H4 (cell line): ENCODE measurements at places on chromosomes 13 and 19.

DNA sequence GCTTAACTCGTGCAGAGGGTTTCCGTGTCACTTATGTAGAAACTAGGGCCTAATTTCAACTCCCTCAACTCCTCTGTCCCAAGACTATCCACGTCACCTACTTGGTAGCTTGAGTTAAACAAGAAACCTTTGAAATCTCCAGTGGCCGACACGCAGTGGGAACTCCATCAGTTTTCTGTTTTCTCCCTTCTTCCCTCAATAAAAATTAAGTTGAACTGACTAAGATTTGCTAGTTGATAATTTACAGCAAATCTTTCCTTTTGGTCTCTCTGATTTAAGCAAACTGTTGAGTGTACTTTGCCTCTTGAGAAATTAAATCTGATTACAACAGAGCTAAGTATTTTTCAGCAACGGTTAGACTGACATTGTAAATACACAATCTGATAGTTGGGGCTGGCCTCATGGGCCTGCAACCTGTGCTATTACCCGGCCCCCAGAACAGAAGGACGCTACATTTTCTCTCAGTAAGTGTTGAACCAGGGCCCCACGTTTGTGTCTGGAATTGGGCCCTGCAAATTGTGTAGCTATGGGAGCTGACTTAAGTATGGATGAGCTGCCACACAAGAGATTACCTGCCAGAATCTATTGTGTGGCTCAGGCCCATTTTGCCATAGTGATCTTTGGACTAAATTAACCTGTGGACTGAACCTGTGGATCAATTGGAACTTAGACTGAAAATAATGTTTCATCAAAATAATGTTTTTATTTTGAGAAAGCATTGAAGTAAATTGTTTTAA, 708 bp upstream of the ESD start:
- DNase-seq = no peak

DNA sequence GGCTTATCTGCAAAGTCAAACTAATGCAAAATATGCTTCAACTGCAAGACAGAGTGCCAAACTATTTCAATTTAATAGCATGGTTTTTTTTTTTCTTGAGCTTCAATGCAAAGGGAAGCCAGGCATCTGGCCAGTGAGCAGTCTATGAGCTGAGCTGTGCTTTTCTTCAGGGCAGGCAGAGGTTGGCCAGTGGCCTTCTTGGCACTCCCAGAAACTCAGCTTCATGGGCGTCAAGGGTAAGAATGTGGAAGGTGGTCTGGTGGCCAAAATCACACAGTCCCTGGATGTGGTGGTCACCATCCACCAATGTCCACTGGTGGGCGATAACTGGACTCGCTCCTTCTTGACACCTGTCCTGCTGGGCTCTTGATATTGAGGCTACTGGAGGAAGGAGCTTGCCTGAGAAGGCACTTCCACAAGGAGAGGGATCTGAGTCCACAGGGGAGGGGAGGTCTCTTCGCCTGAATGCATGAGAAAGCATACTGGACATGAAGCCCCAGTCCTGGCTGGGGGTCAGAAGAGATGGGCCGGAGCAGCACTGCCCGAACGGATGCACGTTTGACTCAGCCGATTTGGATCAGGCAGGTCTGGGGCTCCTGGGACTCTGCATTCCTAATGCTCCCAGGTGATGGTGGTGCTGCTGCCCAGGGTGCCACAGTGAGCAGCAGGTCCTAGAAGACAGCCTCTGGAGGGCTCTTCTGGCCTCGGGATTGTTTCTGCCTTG, 17.1 kb downstream of the COL4A2 start:
- DNase-seq = no peak

DNA sequence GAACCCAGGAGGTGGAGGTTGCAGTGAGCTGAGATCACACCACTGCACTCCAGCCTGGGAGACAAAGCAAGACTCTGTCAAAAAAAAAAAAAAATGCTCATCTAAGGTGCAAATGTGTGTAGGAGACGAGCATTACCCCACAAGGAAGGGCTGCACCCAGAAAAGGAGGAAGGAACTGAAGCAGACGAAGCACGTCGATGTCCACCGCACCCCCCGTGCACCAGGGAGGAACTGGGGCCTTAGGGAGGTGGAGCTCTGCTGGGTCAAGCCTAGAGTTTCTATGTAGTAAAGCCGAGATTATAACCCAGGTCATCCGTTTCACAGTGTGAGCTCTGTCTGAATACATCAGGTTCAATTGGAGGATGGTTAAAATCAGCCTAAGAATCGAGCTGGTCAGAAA, 1.1 kb downstream of the VSTM1 start:
- DNase-seq = no peak

DNA sequence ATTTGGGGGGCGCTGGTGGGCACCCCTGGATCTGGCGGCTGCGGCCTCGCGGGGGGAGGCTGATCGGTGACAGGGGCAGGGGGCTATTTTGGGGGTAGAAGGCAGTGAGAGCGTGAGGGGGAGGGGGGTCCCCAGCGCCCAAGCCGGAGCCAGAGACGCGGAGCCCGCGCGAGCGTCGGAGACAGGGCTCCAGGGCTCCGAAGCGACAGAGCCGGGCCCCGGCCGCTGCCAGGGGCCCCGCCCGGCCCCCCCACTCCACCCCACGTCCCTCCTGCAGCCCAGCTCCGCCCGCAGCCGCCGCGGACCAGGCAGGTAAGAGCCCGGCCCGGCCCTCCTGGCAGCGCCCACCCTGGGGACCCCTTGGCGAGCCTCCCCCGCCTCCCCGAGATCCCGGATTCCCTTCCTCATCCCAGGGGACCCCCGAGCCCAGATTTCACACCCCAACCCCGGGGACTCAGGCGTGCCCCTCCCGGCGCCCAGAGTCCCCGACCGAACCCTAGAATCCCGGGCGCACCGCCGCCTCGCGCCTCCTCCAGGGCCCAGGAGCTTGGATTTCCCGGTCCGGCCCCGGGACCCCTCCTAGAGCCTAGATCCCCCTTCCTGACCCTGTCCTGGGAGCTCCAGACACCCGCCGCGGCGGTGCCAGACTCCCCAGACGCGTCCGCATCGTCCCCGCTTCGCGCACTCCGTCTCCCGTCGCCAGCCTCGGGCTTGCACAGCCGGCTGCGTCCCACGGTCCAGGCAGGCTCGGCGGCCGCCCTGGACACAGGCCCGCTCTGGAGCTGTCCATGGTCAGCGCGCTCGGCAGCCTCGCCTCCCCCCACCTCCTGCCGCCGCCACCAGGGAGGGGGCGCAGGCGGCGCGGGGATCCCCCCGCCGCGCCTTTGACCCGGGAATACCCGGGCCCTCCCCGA, at the start of gene PPFIA3:
PPFIA3 (plus strand) TSS at position 134 of the 914 bp plus-strand sequence. CDS start 8,330 bp downstream, outside the sequence.
- DNase-seq = peak; percentile 52

- no peak for DNase-seq
Measured at GRCh38 chr13:20069956-20070355, 90.9 kb downstream of the GJA3 start.

DNA sequence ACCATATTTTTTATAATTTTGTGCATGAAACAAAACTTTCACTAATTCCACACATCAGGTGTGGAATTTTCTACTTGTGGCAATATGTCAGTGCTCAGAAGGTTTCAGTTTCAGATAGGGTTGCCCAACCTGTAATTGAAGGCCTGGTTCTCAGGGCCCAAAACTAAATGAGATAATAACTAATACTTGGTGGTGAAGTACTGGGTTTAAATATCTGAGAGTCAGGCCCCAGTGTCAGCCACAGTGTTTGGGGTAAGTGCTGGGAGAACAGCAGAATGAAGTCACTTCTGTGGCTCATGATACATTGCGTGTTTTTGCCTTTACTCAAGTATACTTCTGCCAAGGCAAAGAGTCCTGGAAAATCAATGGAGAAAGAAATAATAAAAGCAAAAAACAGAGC, 5.6 kb downstream of the SAFB start:
- DNase-seq = no peak

- DNase-seq = no peak
Measured at GRCh38 chr19:28475525-28475924, 737.4 kb downstream of the UQCRFS1 start.

DNA sequence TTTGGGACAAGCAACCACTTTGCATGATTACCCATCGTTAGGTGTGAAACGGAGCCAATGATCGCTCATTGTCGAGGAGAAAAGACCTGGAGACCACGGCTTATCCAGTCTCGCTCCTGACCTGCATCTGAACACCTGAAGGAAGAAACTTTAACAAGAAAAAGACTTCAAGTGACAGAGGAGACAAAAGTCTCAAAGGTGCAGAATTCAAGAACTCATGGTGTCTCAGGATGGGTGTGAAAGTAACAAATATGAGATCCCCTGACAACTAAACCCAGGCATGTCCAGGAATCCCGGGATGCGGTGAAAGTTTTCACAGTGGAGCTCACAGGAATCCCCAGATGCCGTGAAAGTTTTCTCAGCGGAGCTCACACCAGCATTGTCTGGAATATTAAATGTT, 6.3 kb upstream of the ATP11A start:
- DNase-seq = no peak

GRCh38 chr13:36480726-36481427, 48.6 kb downstream of the CCNA1 start:
- no peak for DNase-seq

DNA sequence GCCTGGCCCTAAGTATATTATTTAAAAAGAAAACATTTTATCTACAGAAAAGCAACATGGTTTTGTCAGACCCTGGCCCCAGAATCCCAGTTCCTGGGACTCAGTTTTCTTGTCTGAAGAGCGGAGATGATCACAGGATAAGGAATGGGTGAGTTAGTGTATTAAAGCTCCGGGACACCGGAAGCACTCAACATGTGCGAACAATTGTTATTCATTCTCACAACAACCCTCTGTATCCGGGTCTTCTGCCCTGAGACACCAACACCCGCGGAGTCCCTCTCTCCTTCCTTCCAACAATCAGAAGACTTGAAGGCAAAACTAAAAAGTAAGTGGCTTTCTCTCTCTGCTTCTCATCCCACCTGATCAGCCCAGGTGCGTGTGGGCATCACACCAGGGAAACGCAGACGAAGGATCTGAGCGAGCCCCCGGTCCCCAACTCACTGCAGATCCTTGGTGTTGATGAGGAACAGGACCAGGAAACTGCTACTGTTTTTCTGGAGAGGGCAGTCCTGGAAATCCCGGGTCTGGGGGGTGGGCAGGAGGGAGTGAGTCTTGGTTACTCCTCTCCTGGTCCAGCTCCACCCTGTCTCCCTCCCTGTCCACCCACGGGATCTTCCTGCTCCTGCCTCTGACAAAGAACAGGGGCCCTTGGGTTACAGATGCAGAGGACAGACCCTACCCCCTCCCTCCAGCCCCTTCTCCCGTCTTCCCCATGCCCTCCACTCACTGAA, 2.0 kb downstream of the GPR108 start:
- no peak for DNase-seq

- DNase-seq = no peak
Measured at GRCh38 chr13:30730526-30730925, 4.8 kb upstream of the ALOX5AP start.

DNA sequence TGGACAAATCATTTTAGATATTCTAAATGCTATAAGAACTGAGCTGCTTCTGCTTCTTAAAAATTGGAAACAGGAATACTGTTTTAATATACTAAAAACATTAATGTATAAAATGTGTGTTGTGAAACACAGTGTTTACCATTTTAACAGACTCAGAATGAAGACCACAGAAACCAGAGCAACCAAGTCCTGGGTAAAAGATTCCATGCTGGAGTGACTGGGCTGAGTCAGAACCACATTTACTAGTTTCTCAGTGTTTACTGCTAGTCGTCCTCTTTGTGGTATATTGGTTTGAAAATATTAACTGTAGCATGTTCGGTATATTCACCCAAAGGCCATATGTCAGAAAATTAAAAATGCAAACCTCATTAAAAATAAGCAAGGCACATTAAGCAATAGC, 31.9 kb downstream of the ANKRD10 start:
- no peak for DNase-seq

- no peak for DNase-seq
Measured at GRCh38 chr13:75437582-75438318, 44.2 kb downstream of the TBC1D4 start.

DNA sequence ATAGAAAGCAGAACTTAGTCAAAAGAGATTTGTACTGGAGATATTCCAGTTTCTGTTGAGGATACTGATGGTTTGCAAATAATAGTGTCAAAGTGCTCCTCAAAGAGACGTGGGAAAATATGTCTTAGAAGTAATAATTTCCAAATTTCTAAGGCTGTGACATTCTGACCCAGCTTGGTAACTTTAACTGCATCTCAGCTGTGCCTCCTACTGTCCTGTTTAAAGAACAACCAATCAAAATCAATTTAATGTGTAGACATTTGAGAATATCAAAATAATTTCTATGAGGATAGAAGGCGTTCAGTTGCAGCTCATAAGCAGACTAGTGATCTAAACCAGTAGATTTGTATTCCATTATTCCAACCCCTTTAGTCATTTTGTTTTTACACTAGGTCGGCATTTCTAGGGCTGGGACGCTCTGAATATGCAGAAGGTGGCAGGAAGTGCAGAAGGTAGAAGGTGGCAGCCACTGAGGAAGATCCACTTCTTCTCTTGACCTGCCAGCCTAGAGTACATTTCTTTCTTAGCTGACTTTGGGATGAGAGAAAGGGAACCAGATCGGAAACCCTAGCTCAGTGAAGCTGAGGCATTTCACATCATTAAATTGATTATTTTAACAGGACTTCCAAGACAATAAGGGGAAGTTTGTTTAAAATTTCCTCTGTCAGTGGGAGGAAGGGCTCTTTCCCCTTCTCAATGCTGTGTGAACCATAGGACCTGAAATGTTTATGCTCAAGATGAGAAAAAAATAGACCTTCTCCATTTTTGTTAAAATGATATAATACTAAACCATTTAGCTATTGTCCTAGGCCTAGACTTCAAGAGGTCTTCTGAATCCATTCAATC, 67.5 kb downstream of the COL4A1 start:
- DNase-seq = no peak

- DNase-seq = no peak
Measured at GRCh38 chr19:42316223-42317211, 3.4 kb downstream of the TMEM145 start.

DNA sequence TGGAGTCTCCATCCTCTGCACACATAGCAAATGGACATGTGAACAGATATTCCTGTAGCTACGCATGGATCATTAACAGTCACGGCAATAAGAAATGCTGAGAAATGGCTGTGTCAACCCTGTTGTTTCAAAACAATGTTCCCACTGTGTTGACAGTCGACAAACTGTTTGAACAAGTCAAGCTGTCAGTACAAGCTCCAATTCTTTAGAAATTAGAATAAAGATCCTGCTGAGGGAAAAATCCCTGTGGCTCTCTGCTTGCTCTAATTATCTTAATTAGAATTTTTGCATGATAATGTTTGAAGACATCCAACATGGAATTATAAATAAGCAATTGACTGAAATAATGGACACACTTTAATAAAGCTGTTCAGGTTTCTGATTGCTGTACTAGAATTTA, 37.9 kb upstream of the CPB2 start:
- no peak for DNase-seq

- DNase-seq = no peak
Measured at GRCh38 chr13:94168783-94169453, 310.6 kb downstream of the DCT start.
